ENCODE measurements at places on chromosomes 7 and 10. TPM values are rescaled to one million over a fixed set of nuclear protein-coding genes. Genes with fewer than 3 reads are reported as not detected.

Gene LDB1
- 122 TPM for total RNA-seq

Gene ZCWPW1
- total RNA-seq, result 2.0 TPM

Gene PWWP2B
- total RNA-seq, result 14.2 TPM

Gene LBX1
- 1.0 TPM for total RNA-seq

DNA sequence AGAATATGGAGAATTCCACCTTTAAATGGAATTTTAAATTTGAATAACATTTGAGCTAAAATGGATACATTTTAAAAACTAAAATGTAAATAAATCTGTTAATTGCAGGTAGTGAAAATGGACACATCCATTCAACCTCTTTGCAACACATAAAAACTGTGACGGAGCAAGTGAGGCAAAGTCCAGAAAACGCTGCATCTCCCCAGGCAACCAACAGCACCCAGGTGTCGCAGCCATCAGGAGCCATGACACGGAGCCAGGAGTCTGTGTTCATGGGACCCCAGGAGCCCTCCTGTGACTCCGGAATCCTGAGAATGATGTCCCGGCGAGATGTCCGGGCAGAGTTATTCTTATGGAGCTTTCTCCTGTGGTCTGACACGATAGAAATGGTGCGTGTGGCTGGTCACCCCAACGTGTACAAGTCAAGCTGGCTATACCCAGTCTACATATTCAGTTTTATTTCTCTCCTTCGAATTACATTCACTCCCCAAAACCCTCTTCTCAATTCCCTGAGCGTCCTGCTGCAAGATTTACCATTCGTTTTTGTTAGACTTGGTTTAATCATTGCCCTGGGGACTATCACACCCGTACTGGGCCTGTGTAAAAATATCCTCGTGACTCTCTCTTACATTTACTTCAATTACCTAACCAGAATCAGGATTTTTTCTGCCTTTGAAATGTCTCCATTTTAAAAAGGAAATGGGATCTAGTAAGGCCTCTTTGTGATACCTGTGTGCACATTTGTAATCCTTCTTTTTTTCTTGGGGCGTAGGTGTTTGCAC, 13.1 kb upstream of the MRC1 start:
- DNase-seq, result no peak

DNA sequence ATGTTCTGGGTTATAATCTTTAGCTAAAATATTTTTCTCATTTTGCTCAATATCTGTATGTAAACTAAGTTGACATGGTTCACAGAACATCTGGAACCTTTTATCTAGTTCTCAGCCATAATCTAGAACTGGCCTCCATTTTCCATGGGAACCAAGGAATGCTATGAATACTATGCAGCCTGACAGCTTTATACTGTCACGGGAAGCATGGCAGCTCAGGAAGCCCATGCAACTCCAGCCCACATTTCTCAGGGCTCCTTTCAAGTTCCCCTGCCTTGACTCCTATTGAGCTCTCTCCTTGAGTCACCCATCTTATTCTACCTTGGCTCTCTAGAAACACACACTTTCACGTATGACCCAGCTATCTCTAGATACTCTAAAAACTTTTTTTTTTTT, 36.6 kb upstream of the PRKAR2B start:
- no peak for DNase-seq

- DNase-seq, result no peak
Observed at GRCh38 chr7:132402751-132403245, 173.5 kb downstream of the PLXNA4 start.
